Endothelial cell of umbilical vein (primary cell): ENCODE measurements at places on chromosomes 16 and 17. TPM values are rescaled to one million over a fixed set of nuclear protein-coding genes. Genes with fewer than 3 reads are reported as not detected.

The PMFBP1 gene
- 0.42 TPM in 1 of 2 replicates, not detected in the other for total RNA-seq

The KCNH6 gene
- total RNA-seq = not detected in 2 replicates

- no peak for DNase-seq
These were observed 89.0 kb upstream of the SMURF2 start for GRCh38 chr17:64750891-64751677.

The TEX19 gene
- not detected in 2 replicates for total RNA-seq

The IQCK gene
- total RNA-seq = 13.2 and 17.2 TPM in 2 replicates

The PDP2 gene
- 9.3 and 9.5 TPM in 2 replicates for total RNA-seq

DNA sequence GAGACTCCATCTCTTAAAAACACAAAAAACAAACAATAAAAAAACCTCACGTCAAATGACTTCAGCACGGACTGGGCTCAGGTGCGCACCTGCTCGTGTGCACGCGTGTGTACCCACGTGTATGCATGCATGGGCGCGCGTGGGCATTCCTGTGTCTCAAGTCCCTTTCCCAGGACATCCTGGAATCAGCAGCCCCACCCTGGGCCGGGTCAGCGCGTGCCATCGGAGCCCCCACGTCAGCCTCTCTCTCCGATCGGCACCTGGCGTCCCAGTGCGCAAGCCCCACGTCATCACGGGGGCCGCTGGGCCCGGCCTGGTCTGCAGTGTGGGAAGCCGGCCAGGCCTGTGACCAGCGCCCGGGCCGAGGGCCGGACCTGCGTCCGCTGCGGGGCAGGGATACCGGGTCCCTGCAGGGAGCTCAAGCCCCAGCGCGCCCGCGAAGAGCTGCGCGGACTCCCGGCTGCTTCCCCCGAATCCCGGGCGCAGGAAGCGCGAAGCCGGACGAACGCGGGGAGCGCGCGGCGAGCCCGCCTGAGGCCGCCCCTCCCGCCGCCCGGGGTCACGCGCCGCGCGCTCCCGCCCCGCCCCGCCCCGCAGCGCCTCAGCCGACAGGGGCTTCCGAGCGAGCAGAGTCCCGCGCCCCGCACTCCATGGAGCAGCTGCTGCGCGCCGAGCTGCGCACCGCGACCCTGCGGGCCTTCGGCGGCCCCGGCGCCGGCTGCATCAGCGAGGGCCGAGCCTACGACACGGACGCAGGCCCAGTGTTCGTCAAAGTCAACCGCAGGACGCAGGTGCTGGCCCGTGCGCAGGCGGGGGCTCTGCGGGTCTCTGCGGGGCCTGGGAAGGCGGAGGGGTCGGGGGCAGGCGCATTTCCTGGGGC is at the start of gene FN3K:
Gene FN3K, plus strand, starts transcription at position 629 of the 880 bp plus-strand sequence. Its CDS starts 22 bp downstream, at position 651.
- DNase-seq = peak; percentile 64

The PRKCB gene
- total RNA-seq = not detected in 2 replicates

DNA sequence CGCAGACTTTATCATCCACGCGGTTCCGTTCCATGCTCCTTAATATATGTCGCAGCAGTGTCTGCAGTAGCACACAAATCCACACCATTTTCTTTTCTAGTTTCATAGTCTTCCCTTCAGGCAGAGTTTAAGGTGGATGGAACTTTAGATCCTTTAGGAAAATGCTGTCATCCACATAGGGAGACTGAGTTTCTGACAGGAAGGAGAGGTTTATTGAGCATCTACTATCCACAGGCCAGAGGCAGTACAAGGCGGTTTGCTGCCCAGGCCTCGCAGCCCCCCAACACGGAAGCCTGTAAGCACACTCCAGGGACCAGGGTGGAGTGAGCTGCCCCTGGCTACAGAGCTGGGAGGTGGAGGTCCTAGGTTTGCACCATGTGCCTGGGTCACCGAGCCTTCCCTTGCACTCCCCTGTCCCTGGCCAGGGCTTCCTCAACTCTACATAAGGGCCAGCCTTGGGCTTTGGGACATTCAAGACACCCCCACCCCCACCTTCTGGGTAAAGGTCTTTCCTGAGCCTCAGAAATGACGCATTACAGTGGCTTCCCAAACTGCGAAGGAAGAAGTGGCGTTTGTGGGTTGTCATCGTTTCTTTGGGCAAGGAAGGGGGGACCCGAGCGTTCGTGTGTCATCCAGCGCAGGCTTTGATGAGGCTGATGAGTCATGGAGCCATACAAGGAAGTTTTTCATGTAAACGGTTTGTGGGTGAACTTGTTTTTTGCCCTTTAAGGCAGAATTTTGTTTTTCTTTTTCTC is 146.5 kb upstream of the PLCG2 start:
- DNase-seq = peak; percentile 83

DNA sequence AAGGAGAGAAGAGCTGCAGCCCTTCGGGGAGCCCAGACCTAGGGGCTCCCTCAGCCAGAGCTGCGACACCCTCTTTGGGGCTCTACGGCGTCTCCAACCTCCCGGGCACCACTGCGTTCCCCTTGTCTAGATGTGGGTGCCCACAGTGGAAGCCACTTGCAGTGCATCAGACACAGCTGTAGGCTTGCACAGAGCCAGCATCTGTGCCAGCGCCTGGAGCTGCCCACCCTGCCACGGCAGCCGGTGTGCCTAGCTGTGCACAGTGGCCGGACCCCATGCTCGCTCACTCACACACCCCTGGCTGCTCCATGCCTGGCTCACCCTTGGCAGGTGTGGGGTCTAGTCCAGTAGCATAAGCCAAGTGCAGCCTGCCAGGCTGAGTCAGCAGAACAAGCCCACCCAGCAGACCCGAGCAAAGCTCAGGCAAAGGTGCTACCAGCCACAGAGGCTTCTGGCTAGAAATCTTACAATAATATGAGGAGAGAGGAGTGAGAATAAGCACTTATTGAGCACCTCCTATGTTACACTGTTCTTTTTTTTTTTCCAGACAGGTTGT is 12.9 kb upstream of the KDM8 start:
- DNase-seq = no peak
